CD4-positive, alpha-beta T cell treated with Interleukin-4 for 4 hours (primary cell): ENCODE measurements at places on chromosomes 11 and 22.
A peak's percentile ranks its signal among the peaks of the same experiment; 100 is the strongest.

- no peak for DNase-seq
These were observed 24.3 kb upstream of the OR5B12 start for GRCh38 chr11:58466293-58466692.

DNA sequence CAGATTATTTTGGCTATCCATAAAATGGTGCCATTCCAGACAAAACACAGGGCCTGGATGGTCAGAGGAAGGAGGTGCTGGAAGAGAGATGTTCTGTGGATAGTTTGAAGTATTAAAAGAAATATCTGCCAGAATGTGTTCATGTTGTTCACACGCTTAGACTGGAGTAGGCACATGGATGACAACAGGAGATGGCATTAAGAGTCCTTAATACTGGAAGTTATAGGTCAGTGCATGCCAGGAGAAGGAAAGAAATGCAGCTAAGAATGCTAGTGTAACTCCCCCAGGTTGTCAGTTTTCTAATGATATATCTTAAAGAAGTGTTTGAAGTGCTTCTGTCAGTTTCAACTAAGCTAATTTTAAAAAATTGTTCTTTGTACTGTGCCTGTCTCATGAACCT is 20.2 kb downstream of the KREMEN1 start:
- no peak for DNase-seq

GRCh38 chr11:131253142-131253655 is 117.2 kb upstream of the NTM start:
- DNase-seq: no peak

GRCh38 chr11:35272391-35272902 is 133.5 kb downstream of the CD44 start:
- DNase-seq: peak; percentile 70

GRCh38 chr11:20017320-20017719 is 143.0 kb downstream of the DBX1 start:
- DNase-seq: no peak

GRCh38 chr11:62680825-62681240 is 2.0 kb upstream of the UBXN1 start:
- DNase-seq: peak; percentile 47

GRCh38 chr22:29105468-29105867 is 32.6 kb downstream of the KREMEN1 start:
- no peak for DNase-seq

GRCh38 chr11:67440229-67441097 is 2.8 kb downstream of the CORO1B start:
- DNase-seq: no peak

GRCh38 chr22:38570779-38571364 is 889 bp upstream of the DMC1 start:
- DNase-seq: peak; percentile 20

GRCh38 chr11:93017821-93018690 is 48.6 kb downstream of the MTNR1B start:
- no peak for DNase-seq

DNA sequence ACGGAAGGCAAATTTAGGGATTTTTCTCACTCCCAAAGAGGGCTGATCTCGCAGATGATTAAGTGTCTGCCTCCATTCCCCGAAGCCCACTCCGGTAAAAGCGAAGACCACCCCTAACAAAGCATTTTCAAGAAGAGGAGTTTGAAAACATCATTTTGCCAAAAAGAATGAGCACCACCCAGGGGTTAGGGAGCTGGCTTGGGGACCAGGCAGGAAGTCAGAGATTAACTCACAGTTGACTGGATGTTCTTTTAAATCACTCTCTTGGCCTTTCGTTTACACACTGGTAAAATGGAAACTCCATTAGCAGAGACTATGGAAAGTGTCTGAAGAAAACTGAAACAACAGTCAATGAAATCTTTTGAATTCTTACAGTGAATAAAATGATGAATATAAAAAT is 7.9 kb upstream of the TRIM44 start:
- no peak for DNase-seq

GRCh38 chr11:47104261-47104950 is 72.3 kb downstream of the ARFGAP2 start:
- no peak for DNase-seq

GRCh38 chr11:567629-568292 is 7.0 kb downstream of the RASSF7 start:
- no peak for DNase-seq

- no peak for DNase-seq
These were observed 557.9 kb upstream of the ANO5 start for GRCh38 chr11:21634956-21635355.

DNA sequence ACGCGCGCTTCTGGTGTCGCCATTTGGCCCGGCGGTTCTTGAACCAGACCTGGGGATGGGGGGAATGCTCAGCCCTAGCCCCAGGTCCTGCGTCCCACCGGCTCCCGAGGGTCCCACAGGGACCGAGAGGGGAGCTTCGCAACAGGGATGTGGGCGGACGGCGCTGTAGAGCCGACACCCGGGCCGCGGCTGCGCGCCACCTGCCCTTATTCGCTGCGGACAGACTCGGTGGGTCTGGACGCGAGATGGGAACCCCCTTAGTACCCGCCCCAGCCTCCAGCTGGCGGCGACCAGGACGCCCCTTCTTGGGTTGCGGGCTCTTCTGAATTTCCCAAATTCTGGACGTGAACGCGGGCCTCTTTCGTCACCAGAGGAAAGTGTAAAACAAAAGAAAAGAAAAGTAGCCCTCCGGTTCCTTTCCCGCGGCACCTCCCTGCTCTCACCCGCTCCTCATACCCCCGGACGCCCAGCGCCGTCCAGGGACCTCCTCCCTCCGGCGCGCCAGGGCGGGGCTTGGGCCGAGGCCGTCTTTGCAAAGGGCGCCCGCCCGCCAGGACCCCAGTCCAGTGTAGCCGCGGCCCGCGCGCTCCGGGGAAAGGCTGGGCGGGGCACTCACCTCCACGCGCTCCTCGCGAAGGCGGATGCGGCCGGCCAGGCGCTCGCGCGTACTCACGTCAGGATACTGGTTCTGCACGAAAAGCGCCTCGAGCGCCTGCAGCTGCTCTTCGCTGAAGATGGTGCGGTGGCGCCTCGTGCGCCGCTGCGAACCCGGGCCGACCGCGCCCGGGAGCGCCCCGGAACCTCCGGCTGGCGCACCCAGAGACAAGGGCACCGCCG is 827 bp downstream of the GSC2 start:
- DNase-seq: peak; percentile 5

DNA sequence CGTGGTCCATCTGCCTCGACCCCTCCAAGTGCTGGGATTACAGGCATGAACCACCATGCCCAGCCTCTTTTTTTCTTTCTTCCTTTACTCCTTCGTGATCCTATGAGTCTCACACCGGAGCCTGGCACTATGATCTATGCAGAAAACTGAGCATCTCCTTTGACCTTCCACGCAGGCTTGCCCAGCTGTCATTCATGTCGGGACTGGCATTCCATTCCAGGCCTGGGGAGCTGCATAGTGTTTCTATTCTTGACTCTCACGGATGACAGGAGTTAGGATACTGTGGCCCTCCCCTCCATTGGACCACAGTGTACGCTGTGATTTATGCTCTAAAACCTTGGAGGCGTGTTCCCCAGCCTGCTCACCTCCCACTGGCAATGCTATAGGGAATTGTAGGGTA is 611.8 kb downstream of the BRD1 start:
- no peak for DNase-seq

- DNase-seq: no peak
These were observed 12.5 kb upstream of the OR52I2 start for GRCh38 chr11:4569075-4569474.

DNA sequence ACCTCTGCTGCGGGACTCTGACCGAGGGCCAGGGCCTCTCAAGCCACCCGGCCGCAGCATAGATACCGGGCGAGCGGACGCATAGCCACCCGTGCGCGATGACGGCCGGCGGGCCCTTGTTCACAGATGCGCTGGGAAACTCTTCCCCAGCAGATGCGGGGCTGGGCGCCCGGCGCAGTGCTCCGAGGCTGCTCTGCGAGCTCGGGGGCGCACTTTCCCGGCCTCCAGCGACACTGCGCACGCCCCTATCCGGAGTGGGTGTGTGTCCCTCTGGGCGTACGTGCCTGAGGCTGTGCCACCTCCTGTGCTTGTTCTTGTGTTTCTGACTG is 104.7 kb upstream of the E2F8 start:
- no peak for DNase-seq

DNA sequence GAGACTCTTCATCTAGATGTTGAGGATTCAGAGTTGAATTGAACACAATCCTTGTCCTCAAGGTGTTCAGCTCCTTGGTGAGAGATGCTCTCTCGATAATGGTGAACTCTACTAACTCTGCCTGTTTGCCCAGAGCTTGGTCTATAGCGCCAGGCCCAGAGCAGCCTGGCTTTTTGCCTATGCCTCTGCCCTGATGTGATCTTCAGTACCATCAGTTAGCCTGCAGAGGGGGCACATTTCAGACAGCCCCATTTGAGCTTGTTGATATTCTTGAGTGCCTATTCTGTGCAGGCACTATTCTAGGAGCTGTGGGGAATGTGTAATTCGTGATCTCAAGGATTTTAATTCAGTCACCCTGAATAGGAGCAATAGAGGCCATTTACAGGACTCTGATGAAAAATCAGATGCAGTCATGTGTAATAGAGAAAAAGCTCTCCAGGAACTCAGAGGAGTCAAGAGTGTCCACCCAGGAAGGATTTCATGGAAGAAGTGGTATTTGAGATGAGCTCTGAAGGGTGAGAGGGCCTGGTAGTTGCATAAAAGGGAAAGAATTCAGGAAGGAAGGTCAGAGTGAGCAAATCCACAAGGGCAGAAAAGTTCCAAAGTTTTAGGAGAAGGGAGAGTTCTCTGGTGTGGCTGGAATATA is 19.3 kb downstream of the GTPBP1 start:
- DNase-seq: peak; percentile 48

- DNase-seq: no peak
These were observed 104.6 kb downstream of the MPPED1 start for GRCh38 chr22:43516386-43516785.

GRCh38 chr11:72238040-72238450 is 5.9 kb downstream of the PHOX2A start:
- peak; percentile 45 for DNase-seq

- no peak for DNase-seq
These were observed 20.9 kb downstream of the KREMEN1 start for GRCh38 chr22:29093501-29094300.

GRCh38 chr11:131689049-131689925 is 318.9 kb downstream of the NTM start:
- no peak for DNase-seq

- peak; percentile 10 for DNase-seq
These were observed 691 bp downstream of the CEP295 start for GRCh38 chr11:93662175-93662570.

DNA sequence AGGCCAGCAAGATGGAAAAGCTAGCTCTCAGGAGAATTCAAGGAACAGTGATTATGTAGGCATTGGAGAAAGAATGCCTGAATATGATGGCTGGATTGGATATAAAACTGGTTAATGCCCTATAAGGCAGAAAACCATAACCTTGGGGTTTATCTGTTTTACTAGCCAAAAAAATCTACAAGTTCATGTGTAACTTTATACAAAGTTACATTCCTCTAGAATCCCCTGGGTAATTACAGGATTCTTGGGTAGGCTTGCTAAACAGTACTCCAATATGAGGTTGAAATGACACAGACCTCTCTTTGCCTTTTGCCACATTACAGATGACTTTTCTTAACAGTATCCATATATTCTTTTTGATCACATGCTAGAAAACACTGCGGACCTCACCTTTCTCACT is 26.0 kb downstream of the TSPAN18 start:
- no peak for DNase-seq

DNA sequence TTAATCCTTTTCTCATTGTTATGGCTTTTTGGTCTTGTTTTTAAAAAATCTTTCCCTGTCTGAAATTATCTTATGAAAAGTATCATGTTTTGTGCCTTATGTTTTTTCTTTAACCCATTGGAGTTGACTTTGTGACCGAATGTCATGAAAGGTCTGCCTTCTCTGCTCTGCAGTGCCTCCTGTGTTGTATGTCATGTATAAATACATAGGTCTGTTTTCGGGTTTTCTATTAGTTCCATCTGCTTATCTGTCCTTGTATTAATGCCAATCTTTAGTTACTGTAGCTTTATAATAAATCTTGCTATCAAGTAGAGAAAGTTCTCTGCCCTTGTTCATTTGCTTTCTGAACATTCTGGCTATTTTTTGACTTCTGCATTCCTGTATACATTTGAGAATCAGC is 73.0 kb downstream of the ZBTB44 start:
- no peak for DNase-seq

DNA sequence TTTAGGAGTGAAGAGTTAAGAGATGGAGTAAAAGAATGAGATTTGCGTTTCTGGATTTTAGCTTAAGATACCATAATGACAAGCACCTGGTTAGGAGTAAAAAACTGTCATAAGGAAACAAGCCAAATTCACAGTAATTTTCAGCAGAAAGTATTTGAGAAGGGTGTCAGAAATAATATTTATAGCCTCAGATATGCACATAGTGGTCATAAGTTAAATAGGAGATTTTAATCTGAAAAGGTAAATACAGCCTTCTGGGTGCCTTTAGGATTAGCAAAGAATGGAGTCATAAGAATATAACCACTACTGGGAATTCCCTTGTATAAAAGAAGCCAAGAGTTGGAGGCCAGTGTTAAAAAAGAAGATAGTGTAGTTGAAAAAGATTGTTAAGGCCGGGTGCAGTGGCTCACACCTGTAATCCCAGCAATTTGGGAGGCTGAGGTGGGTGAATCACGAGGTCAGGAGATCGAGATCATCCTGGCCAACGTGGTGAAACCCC is 160.1 kb downstream of the SWAP70 start:
- no peak for DNase-seq

- DNase-seq: no peak
These were observed 14.1 kb downstream of the CREB3L1 start for GRCh38 chr11:46291441-46292150.

DNA sequence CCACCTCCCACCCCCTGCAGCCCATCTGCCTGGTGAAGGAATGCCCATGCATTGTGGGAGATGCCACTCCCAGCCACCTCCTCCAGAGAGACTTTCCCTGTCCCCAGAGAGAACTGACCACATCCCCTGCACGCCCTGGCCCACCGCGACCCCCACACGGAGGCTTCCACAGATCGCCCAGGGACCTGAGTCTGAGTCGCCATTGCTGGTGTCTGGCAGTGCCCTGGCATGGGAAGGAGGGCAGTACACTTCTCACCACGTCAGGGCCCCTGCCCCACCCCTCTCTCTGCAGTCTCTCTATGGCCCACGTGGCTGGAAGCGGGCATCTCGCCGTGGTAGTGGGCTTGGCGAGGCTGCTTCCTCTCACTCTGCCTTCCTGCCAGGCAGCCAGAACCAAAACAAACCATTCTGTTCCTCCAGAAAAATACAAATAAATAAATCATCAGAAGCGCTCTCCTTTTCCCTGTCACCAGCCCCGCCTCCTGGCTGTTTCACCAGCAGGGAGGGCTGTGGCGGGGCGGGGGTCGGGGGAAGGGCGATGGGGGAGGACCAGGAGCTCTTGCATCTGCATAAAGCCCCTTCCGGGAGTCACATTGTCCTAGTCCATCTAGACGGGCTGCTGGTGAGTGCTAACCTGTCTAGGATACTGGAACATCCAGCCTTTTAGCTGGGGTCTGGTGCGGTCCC is 20.9 kb downstream of the SHISAL1 start:
- DNase-seq: no peak

DNA sequence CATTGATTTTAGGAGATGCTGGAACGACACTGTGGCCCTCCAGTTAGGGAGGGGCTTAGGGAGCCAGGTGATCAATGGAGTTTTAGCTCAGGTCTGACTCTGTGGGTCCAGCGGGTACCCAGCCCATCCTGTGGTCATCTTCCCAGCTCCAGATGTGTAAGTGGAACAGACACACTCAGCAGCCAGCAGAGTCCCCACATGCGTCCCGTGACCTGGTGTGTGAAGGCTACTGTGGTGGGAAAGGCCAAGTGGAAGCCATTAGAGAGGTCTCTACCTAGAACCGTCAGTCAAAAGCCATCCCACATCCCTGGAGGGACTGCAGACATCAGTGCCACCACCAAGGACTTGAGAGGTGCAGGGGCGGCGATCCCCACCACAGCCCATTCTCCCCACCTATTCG is 19.9 kb upstream of the CD81 start:
- DNase-seq: no peak
